ENCODE measurements at places on chromosomes 13 and 19.

GRCh38 chr13:43195551-43195950 lies 172.2 kb downstream of the DNAJC15 start:
- no peak for DNase-seq

DNA sequence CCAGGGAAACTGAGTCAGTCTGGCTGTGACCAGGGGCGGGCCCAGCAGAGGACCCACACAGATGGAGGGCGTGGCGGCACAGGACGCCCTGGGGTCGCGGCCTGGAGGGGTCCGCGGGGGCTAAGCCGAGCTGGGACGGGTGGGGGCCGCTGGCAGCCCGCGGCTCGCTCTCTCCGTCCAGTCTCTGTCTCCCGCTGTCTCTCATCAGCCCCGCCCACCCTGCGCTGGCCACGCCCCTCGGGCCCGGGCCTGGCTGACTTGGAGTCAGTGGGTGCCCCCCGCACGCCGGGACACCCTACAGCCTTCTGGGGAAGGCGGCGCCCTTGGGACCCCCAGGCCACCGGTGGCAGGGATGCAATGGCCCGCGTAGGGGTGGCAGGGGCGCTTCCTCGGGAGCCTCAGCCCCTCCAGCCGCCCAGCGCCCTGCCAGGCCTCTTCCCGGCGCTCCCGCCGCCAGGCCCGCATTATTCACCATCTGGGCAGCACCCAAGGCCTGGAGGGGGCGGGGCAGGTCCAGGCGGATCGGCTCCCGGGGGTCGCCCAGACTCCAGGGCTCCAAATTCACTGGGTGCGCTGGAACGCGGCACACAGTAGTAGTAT lies at the start of gene TBXA2R:
Gene TBXA2R (minus strand): TSS at position 186 of the 600 bp plus-strand sequence. CDS start 6,241 bp downstream, outside the sequence.
- DNase-seq, result peak; percentile 41

DNA sequence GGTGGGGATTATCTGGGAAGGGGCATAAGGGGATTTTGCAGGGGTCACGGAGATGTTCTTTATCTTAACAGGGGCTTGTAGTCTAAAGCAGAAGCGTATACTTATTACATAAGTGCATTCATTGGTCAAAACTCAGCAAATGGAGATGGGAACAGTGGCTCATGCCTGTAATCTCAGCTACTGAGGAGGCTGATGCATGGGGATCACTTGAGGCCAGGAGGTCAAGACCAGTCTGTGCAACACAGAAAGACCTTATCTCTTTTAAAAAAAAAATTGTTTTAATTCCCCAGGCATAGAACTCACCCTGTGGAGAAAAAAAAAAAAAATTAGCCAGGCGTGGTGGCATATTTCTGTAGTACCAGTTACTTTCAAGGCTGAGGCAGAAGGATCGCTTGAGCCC lies 18.9 kb downstream of the FAM187B start:
- no peak for DNase-seq

GRCh38 chr13:51218626-51219025 lies 3.6 kb upstream of the FAM124A start:
- DNase-seq, result no peak

DNA sequence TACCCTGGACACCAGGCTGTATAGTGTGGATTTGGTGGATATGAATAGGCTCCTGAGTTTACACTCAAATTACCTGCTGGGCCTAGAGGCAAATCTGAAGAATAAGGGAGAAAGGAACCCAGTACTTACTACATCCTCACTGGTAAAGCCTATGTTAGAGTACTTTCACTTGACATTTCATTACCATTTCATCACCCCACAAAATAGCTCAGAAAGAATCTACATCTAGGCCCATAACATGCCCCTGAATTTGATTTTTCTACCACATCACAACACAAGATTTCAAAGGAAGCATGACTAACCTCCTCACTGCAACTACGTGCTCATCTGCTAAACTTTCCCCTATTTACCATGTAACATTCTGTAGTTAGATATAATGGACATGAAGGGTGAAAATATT lies 43.3 kb downstream of the VWA8 start:
- DNase-seq, result no peak
